ENCODE measurements at places on chromosomes 11 and 22.

DNA sequence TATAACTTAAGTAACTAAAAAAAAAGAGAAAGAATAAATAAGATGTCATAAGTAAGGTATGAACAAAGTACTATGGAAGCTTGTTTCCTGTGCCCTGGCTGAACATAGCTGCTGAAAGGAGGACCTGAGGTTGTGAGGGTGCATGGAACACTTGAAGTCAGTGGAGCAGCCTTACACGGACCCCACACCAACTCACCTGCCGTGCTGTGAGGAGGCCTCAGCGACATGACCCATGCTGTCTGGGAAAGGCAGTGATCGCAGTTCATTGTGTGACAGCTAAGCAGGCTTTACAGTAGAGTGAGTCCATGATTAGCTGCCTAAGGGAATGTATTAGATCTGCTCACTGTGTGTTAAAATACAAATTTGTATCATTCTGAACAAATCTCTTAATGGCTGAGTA, 17.6 kb downstream of the RASSF10 start:
- DNase-seq: no peak

GRCh38 chr22:27349456-27349855, 452.1 kb downstream of the MN1 start:
- DNase-seq: no peak

DNA sequence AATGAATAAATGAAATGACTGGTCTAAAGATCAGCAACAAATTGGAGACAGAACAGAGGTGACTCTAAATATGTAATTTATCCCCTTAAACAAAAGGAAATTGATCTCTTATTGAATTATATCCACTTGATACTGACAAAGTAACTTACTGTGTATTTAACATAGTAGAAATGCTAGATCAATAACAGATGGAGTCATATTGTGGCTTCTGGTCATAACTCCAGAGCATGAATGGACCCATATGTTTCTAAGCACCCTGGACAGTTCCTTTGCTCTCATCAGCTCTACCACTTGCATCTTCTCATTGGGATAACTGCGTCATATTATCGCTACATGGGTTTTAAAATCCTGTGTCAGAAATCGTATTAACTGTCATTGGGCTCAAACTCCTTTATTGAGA, 222.3 kb downstream of the ETS1 start:
- DNase-seq: peak; percentile 70

DNA sequence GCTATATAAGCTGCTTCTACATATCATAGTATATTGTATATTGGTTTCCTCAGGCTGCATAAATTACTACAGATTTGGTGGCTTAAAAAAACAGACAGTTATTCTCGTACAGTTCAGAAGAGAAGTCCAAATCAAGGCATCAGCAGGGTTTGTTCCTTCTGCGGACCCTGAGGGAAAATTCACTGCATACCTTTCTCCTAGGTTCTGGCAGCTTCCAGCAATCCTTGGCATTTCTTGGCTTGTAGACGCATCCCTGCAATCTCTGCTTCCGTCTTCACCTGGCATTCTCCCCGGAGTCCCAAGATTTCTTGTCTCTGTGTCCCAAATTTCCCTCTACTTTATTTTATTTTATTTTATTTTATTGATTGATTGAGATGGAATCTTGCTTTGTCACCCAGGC, 142.8 kb downstream of the COMMD9 start:
- DNase-seq: no peak

GRCh38 chr11:35347921-35348331, 71.4 kb downstream of the SLC1A2 start:
- DNase-seq: peak; percentile 59
